Activated CD4-positive, alpha-beta T cell treated with anti-CD3 and anti-CD28 coated beads, Interleukin-2, Interleukin-6, amounts not matched to agents 100 ng/mL and 50 ng/mL, durations not matched to agents 16 hours and 8 hours (primary cell): ENCODE measurements at places on chromosomes 3 and 15.

DNA sequence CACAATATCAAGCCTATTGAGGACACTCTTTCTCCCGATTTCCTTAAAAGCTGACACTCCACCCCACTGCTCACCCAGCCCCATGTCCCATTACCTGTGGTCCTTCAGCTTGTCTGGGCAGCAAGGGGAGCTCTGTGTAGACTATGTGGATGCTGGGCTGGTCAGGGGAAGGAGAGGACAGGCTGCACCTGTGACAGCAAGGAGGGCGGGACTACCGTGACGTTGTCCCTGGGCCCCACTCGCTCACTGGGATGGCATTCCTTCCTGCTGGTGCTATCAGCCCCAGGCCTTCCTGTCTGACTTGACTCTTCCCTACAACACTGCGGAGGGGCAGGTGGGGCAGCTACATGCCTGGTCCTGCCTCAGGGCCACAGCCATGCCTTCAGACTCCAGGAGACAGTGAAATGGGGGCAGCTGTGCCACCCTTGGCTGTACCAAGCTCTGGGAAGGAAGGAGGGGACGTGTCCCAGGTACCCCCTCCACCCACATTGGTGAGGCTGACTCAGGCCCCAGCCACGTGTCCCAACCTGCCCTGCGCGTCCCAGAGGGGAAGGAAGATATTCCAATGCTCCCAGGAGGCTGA lies at the start of gene TMEM40:
Gene TMEM40, minus strand, starts transcription at position 163 of the 583 bp plus-strand sequence. CDS start 9,427 bp downstream, outside the sequence.
- DNase-seq, result no peak

DNA sequence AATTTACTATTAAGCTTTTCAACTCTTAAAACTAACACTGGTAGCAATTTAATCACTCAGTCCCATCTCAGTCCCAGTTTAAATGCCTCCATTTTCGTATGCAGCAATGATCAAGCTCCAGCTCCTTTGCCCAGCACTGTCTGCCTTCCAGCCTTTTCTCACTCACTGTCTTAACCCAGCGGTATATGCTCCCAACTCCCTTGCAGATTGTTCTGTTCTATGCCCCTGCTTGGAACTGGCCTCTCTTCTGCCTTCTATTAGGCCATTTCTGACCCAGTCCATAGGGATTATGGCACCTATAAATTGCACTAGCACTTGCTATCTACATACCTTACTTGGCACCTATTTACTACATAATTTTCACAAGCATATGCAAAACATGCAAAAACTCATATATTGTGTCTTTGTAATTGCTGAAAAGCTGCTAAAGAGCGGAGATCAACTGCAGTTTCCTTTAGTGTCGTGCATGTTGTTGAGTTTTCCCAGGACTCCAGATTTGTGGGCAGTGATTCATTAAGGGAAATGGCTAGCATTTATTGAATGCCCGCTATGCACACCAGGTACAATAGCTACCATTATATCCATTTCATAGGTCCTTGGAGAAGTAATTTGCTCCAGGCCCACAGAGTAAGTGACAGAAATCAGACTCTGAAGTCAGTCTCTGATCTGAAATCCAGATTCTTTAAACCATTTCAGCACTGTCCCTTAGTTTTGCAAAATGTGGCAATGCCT lies 24.4 kb downstream of the CRBN start:
- no peak for DNase-seq

- no peak for DNase-seq
Measured at GRCh38 chr15:56528136-56528535, 63.2 kb upstream of the MNS1 start.

GRCh38 chr3:141804778-141805639 lies 41.8 kb downstream of the GRK7 start:
- DNase-seq, result no peak

- DNase-seq, result no peak
Measured at GRCh38 chr15:63836579-63836978, 2.8 kb upstream of the HERC1 start.

DNA sequence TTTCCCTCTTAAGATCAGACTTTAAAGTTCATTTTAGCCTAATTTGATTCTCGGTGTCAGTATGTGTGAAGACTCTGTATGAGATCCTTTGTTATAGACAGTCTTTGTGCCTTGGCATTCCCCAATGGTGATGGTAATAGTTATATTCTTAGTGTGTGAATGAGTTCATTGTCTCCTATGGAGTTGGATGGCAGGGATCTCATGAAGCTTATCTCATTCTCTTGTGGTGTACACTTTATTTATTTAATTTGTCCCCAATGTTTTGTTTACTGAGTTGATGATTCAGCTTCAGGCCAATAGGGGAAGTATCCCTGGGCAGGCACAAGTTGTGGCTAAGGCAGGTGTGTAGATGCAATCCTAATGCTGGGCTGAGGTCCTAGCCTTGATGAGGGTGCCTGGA lies 222.0 kb upstream of the DPPA4 start:
- DNase-seq, result no peak

DNA sequence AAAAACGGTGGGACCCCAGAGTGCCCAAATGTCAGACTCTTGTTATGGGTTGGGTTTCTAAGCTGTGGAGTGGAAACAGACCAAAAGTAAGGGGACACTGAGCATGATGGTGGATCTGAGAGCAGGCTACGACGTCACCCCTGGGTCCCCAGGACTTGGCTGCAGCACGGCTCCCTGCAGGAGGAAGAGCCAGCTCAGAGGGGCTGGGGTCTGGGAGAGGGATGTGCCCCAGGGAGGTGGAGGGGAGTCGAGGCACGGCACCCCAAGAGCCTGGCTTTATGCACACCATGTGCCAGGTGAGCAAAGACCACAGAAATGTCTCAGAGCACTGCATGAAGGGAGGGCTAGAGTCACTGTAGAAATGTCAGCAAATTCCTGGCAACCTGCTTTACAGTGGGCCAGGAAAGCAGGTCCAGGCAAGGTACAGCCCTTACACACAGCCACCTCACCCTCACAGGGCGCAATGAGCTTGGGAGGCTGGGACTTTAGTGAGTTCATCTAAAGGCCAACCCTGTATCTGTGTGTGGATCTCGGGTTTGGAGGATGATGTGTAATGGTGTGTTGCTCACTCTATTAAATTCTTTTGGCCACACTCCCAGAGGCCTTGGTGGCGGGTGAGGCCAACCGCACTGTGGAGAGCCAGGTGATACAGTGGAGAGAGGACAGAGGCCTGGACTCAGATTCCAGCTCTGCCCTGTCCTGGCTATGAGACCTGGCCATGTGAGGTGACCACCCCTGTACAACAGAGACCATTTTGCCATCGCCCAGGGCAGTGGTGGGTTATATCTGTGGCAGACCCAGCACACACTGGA lies 14.1 kb downstream of the CTSH start:
- DNase-seq, result no peak

- DNase-seq, result no peak
Measured at GRCh38 chr3:46371519-46372340, 984 bp downstream of the CCR5 start.

GRCh38 chr15:88591384-88591783 lies 29.8 kb upstream of the AEN start:
- no peak for DNase-seq

DNA sequence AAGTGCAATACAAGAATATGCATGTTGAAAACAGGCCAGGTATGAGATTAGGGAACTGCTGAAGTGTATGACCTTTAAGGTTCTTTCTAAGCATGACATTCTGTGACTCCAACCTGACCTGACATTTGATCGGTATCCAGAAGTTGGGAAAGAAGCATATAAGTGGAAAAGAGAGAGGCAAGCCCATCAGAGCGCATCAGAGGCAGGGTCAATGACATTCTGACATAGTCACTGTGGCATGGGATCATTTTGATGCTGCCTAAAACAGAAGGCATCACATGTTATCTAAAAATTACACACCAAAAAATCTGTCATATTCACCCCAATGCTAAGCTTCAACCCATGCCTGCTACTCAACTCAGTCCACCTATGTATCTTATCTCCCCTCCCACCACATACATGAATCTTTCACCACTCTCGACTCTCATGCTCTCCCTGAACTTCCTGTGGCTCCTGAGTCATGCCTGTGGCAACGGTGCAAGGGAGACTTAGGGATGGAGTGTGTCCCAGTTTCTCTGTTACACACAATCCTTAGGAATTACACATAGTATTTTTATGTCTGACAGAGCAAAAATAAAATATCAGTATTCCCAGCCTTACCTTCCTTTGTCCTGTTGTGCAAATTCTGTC lies 20.5 kb upstream of the LRRN1 start:
- no peak for DNase-seq

GRCh38 chr15:74865316-74865715 lies 7.8 kb downstream of the SCAMP2 start:
- DNase-seq, result no peak

DNA sequence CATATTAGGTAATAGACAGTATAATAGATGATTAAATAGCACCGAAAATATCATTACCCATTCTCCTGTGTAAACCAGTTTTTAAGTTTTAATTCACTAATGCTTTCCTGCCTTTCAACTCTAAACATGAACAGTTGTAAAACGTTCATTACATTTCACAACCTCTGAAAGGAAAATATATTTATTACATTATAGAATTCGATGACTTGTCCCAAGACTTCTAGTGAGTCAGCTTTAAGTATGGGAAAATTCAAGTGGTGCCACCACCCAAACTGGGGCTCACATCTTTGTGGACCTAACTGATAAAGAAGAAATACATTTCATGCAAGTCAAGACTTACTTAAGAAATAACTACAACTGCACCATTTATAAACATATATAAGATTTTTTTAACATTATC lies 2.0 kb downstream of the TRIM59 start:
- DNase-seq, result no peak

- DNase-seq, result no peak
Measured at GRCh38 chr3:197268294-197268693, 30.1 kb downstream of the DLG1 start.

DNA sequence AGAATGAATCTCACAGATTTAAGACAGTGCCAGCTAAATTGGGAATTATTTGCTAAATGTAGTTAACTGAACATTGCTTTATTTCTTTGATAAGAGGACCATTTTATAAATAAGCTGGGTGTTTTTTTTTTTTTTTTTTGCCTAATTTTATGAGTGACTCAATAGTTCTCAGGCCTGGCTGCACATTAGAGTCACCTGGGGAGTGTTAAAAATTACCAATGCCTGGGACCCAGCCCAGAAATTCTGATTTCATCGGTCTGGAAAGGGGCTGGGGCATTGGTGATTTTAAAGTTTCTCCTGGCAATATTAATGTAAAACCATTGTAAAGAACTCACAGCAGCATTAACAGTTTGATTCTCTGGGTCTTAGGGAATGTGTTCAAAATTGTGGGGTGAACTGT lies 51.2 kb upstream of the PHLDB2 start:
- DNase-seq, result no peak

GRCh38 chr3:174358252-174358651 lies 500.9 kb upstream of the NAALADL2 start:
- DNase-seq, result no peak

GRCh38 chr15:48400086-48400485 lies 68.9 kb downstream of the DUT start:
- DNase-seq, result no peak

GRCh38 chr3:172696357-172696756 lies 14.5 kb downstream of the NCEH1 start:
- DNase-seq, result no peak

DNA sequence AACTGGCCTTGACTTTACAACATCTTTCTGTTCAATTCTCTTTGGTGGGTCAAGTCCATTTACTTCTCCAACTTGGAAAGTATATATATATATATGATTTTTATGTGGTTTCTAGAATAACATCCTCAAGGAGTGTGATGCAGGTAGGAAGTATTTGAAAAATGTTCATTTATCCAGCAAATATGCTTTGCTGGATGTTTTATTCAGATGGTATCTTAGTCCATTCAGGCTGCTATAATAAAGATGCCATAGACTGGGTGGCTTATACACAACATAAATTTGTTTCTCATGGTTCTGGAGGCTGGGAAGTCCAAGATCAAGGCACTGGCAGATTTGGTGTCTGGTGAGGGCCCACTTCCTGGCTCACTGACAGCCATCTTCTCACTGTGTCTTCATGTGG lies 168.7 kb upstream of the RASGRP1 start:
- no peak for DNase-seq
